Muscle of leg (tissue), 16 donors: ENCODE measurements at places on chromosomes 5 and 9. TPM values are rescaled to one million over a fixed set of nuclear protein-coding genes. Genes with fewer than 3 reads are reported as not detected.

The CER1 gene
- polyA plus RNA-seq: 0.17 TPM

The SLC6A3 gene
- polyA plus RNA-seq: 0.12 TPM

DNA sequence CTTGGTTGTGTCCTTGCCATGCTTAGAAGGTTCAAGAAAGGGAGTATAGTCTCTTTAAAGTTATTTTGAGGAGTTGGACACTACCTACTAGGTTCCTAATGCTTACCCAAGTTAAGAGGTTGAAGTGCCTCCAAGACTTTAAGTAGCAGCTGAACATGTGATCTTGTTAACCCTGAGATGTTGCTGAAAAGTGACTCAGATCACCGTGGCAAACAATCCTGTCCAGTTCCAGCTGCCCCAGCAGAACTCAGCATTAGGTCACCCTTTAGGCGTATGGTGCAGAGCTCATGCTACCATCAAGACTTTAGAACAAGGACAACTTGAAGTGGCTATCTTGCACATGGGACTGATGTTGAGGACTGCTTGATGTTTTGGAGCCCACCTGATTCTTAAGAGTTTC lies 22.5 kb downstream of the ZNF462 start:
- no peaks in the 10 kb centered on the region for H3K4me1 ChIP-seq
- no peak for DNase-seq
- H3K27ac ChIP-seq: no peak overlapping the region
- H3K4me3 ChIP-seq: no peak overlapping the region
- no peaks in the 10 kb centered on the region for H3K36me3 ChIP-seq

DNA sequence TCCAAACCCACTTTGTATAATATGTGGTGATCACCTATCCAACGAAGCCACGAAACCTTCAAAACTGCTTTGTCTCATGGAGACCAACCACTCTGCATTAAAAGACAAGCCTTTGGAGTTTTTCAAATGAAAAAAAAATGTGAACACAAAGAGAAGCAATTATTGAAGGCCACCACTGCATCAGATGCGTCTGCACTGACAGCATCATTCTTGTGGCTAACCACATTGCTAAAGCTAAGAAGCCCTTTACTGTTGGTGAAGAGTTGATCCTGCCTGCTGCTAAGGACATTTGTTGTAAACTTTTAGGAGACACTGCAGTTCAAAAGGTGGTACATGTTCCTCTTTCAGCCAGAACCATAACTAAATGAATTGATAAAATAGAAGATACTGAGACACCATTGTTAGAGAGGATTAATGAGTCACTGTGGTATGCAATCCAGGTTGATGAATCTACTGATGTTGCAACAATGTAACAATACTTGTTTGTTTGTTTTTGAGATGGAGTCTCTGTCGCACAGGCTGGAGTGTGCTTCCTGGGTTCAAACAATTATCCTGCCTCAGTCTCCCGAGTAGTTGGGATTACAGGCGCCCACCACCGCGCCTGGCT lies 45.4 kb downstream of the TAF11L14 start:
- no peak for DNase-seq
- H3K4me1 ChIP-seq: no peaks in the 10 kb centered on the region
- no peak overlapping the region for H3K4me3 ChIP-seq
- H3K27me3 ChIP-seq: no peaks in the 10 kb centered on the region

DNA sequence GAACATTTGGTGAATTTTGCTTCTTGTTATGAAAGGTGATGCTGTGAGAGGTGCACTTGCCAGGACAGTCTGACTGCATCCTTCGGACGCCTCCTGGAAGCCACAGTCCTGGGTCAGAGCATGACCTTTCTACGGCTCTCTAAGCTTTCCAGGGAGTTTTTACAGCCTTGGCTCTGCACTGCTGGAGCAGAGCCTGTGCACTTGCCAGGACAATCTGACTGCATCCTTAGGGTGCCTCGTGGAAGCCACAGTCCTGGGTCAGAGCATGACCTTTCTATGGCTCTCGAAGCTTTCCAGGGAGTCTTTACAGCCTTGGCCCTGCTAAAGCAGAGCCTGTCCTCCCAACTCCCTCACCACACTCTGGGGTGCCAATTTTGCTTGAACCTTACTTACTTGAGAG lies 49.6 kb downstream of the CCDC180 start:
- peaks cover 23% of the 10 kb centered on the region for H3K36me3 ChIP-seq
- peak; percentile 26 for DNase-seq

DNA sequence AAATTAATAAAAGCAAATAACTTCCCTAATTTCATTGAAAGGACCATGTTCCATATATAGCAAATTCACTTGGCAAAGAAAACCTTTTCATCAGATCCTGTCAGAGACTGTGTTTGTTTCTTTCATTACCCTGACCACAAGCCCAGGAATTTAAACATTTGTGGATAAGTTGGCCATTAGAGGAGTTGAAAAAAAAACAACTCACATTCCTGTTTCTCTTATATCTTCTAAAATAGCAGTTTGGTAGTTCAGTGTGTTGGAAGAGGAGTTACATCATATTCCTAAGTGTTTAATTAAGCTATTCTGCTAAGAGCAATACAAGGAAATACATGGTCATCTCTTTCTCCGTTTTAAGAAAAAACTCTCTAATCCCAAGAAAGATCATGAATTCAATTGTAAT lies 505.6 kb downstream of the TLE1 start:
- H3K27me3 ChIP-seq: no peaks in the 10 kb centered on the region
- no peak overlapping the region for H3K4me3 ChIP-seq
- H3K27ac ChIP-seq: no peak overlapping the region
- DNase-seq: peak; percentile 71
- no peaks in the 10 kb centered on the region for H3K4me1 ChIP-seq
- H3K36me3 ChIP-seq: no peaks in the 10 kb centered on the region

DNA sequence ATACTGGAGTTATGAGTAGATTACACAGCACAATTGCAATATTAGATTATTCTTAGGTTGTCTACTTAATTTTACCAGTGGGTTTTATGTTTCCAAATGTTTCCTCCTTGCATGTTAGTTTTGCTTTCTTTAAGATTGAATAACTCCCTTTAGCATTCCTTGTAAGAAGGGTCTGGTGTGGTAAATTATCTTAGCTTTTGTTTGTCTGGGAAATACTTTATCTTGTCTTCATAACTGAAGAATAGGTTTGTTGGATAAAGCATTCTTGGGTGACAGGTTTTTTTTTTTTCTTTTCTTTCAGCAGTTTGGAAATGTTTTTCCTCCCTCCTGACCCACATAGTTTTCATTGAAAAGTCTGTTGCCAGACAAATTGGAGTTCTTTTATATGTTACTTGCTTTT lies 531.1 kb downstream of the ANXA1 start:
- H3K27ac ChIP-seq: no peak overlapping the region
- H3K27me3 ChIP-seq: no peaks in the 10 kb centered on the region
- no peak for DNase-seq
- H3K4me3 ChIP-seq: no peak overlapping the region

GRCh38 chr5:71011194-71011792 lies 13.8 kb downstream of the NAIP start:
- DNase-seq: no peak
- no peaks in the 10 kb centered on the region for H3K4me1 ChIP-seq
- H3K27me3 ChIP-seq: no peaks in the 10 kb centered on the region
- no peak overlapping the region for H3K4me3 ChIP-seq

- H3K4me1 ChIP-seq: peaks cover 30% of the 10 kb centered on the region
- no peak overlapping the region for H3K4me3 ChIP-seq
- peaks cover 4% of the 10 kb centered on the region for H3K27me3 ChIP-seq
- DNase-seq: peak; percentile 60
Measured at GRCh38 chr9:136488247-136489214, 5.7 kb upstream of the SEC16A start.

- H3K27me3 ChIP-seq: no peaks in the 10 kb centered on the region
- DNase-seq: no peak
- H3K4me3 ChIP-seq: no peak overlapping the region
- H3K4me1 ChIP-seq: no peaks in the 10 kb centered on the region
Measured at GRCh38 chr9:69696802-69697201, 24.6 kb upstream of the APBA1 start.
